Mesothelial cell of epicardium (in vitro differentiated cells): ENCODE measurements at places on chromosomes 13 and 19. TPM values are rescaled to one million over a fixed set of nuclear protein-coding genes. Genes with fewer than 3 reads are reported as not detected.

The RNF17 gene
- not detected in 3 replicates for total RNA-seq

The LIN7B gene
- 9.6 to 12.8 TPM (median 9.8 TPM) in 3 replicates for total RNA-seq

The PPFIA3 gene
- 9.9 to 11.9 TPM (median 11.6 TPM) in 3 replicates for total RNA-seq

The ADGRE2 gene
- total RNA-seq = 0.35 to 0.45 TPM in 2 of 3 replicates, not detected in the other

The KLK6 gene
- total RNA-seq = 14.6 to 15.4 TPM (median 15.4 TPM) in 3 replicates

The ALOX5AP gene
- total RNA-seq = 0.25 TPM in 2 of 3 replicates, not detected in the other

The LILRB5 gene
- total RNA-seq = not detected in 3 replicates

The MIR17HG gene
- total RNA-seq = 15.1 to 16.5 TPM (median 16.3 TPM) in 3 replicates

The ZNF223 gene
- total RNA-seq = 9.2 to 10.3 TPM (median 9.9 TPM) in 3 replicates

- no peaks in the 10 kb centered on the region for H3K4me1 ChIP-seq
- DNase-seq = no peak
- H3K36me3 ChIP-seq = no peaks in the 10 kb centered on the region
- peaks cover 64% of the 10 kb centered on the region for H3K27me3 ChIP-seq
These were observed 13.1 kb upstream of the GTF3A start for GRCh38 chr13:27411341-27411740.

DNA sequence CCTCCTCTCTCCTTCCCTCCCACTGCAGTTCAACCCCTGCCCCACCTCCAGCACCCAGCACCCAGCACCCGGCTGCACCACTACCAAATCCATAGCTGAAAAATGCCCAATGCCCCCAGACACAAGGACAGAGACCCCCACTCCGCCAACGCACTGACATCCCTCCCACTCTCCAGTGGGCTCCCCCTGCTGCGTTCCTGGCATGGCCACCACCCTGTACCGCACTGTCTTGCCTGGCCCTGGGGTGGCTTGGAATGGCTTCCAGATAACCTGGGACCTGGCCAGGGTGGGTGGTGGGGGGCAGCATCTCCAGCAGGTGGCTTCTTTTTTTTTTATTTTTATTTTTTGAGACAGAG is 5.8 kb upstream of the MKNK2 start:
- no peak overlapping the region for H3K27ac ChIP-seq
- no peak for DNase-seq
- no peaks in the 10 kb centered on the region for H3K36me3 ChIP-seq
- peaks cover 34% of the 10 kb centered on the region for H3K4me1 ChIP-seq
- no peak overlapping the region for H3K4me3 ChIP-seq

DNA sequence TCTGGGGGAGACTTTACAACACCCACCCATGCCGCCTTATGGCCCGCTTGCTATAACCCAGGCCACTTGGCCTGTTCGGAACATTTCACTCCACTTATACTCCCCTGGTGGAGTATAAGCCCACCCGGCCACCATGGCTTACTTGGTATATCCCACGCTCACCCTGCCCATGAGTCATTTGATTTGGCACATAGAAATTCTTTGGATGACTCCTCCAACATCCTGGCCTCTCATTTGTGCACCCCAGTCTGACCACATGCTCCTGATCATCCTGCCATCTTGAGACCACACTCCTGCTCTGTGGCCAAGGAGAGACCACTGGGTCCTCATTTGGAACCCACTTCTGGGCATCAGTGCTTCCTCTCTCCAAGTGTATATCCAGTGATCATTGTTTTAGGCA is 5.2 kb downstream of the SPACA6 start:
- no peaks in the 10 kb centered on the region for H3K27me3 ChIP-seq
- no peak overlapping the region for H3K27ac ChIP-seq
- peaks cover 61% of the 10 kb centered on the region for H3K36me3 ChIP-seq
- no peak for DNase-seq
- peaks cover 43% of the 10 kb centered on the region for H3K4me1 ChIP-seq

DNA sequence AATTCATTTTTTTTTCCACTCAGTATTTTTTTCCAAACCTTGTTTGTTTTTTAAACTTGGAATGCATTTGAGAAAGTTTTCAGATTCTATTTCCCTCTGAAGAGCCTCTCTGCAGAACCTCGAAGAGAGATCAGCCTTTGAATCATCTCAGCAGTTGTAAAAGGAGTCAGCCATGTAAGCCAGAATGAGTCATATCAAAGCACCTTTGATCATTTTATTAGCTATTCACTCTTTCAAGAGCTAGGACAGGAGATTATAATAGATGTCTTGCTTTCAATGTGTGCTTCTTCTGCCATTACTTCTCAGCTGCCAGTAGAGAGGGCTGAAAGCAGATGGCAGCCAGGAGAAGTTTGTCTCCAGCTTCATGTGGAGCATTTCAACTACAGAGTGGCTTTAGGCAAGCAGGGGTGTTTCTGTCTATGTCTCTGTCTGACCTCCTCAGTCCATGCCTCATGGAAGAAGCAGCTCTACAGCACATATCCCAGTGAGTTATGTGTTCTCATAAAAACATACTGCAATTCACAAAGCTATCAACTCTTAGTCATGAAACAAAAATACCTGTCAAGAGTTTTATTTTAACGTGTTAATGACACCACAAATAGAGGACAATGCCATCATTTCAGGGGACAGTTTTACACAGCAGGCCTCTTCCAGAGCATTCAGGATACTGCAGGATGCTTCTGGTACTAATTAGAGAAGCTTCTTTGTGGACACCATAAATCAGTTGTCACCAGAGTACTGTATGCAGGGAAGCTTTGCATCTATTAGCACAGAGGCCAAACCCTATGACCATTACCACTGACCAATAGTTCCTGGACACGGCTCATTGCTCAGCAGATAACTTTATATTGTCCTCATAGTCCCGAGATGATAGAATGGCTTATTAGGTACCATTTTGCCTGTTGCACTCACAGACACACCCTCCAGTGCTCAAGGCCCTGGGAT is 94.3 kb downstream of the NHLRC3 start:
- peaks cover 2% of the 10 kb centered on the region for H3K27me3 ChIP-seq
- no peak overlapping the region for H3K27ac ChIP-seq
- H3K36me3 ChIP-seq = no peaks in the 10 kb centered on the region
- peaks cover 6% of the 10 kb centered on the region for H3K4me1 ChIP-seq

DNA sequence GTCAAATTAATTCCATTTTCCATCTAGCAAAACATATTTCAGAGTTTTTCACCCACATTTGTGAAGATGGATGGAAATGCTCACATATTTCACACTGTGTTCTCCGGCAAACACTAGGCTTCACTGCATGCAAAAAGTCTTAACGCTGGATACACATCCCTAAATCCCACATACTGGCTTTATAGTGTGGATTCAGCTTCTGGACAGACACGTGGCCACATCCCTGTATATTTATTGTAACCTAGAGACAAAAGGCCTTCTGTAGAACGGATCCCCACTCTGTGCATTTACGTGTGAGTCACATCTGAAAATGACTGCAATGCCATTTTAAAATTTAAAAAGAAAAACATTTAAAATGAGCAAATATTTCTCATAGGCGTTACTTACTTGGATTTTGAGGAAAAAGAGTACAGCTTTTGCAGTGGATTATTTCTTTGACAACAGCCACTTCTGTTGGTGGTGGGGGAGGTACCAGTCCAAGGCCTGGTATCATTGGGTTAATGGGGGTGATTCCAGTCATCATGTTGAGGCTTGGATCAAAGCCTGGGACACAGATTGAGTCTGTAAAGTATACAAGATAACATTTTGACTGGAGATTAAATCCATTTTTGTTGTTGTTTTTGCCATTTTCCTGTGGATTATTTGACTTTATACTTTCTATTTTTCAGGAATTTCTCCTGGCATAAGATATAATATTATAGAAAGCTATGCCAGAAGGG is 337.7 kb downstream of the DNAJC15 start:
- DNase-seq = no peak
- no peak overlapping the region for H3K4me3 ChIP-seq
- H3K36me3 ChIP-seq = no peaks in the 10 kb centered on the region
- H3K27me3 ChIP-seq = no peaks in the 10 kb centered on the region
- H3K27ac ChIP-seq = no peak overlapping the region
- H3K4me1 ChIP-seq = peaks cover 27% of the 10 kb centered on the region

DNA sequence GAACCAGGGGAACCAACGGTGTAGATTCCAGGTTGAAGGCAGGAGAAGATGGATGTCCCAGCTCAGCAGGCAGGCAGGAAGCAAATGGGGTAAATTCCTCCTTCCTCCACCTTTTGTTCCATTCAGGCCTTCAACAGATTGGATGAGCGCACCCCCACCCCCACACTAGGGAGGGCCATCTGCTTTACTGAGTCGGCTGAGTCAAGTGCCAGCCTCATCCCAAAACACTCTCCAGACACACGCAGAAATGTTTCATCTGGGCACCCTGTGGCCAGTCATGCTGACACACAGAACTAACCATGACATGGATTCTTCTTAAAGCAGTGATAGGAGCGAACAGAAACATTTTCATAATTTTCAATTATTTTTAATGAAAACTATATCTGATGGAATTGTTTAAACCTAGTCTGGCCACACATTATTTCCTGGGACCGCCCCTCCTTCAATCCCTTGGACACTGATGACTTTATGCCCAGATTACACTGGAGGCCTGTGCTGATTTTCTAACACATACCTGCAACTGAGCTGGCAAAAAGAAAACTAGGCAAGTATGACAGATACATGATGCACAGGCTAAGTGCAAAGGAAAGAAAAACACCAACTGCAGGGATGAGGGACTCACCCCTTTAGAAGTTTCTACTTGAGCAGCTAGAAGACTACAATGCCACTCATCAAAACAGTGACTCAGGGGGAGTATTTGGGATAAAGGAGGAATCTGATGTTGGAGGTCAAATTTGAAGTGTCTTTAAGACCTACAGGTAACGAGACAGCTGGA is 154.2 kb downstream of the TNFRSF19 start:
- H3K27ac ChIP-seq = no peak overlapping the region
- H3K4me1 ChIP-seq = peaks cover 19% of the 10 kb centered on the region
- H3K27me3 ChIP-seq = no peaks in the 10 kb centered on the region
- H3K36me3 ChIP-seq = peaks cover 2% of the 10 kb centered on the region
- no peak overlapping the region for H3K4me3 ChIP-seq
- DNase-seq = no peak

- H3K36me3 ChIP-seq = peaks cover 4% of the 10 kb centered on the region
- no peak overlapping the region for H3K27ac ChIP-seq
- peaks cover 6% of the 10 kb centered on the region for H3K27me3 ChIP-seq
- DNase-seq = no peak
- H3K4me1 ChIP-seq = peaks cover 42% of the 10 kb centered on the region
These were observed 17.7 kb downstream of the CCDC97 start for GRCh38 chr19:41327576-41328156.

GRCh38 chr19:8648240-8648639 is 17.8 kb downstream of the NFILZ start:
- H3K36me3 ChIP-seq = no peaks in the 10 kb centered on the region
- no peak overlapping the region for H3K4me3 ChIP-seq
- no peaks in the 10 kb centered on the region for H3K4me1 ChIP-seq
- DNase-seq = no peak
- H3K27me3 ChIP-seq = peaks cover 17% of the 10 kb centered on the region
- no peak overlapping the region for H3K27ac ChIP-seq

DNA sequence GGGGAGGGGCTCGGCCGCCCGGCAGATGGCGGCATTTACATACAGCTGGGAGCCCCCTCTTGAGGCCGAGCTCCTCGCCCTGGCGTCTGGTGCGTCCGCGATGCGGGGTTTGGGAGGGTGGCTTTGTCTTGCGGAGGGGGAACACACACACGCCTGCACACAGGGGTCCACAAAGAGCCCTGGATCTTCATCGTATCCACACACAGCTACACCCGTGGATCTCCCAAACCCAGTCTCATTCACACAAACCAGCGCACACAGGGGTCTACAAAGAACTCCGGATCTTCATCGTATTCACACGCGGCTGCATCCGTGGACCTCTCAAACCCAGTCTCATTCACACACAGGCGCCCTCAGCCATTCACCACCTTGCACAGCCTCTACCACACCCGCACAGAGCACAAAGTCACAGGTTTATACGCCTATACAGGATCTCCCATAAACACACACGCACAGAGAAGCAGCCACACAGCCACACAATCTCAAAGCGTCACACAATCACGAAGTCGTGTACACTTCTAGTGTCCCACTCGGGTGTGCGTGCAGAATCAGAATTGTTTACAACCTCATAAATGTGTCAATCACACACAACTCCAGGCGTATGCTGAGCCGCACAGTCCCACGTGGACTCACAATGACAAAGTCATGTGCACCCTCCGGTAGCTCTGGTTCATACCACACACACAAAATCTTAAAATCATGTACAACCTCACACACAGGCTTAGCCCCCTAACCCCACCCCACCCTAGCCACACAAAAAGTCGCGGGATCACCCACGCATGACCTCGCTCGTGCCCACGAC is 550 bp upstream of the DLL3 start:
- no peak for DNase-seq
- peak overlapping the region; percentile 45 for H3K4me3 ChIP-seq

- H3K27ac ChIP-seq = peak overlapping the region; percentile 55
- H3K4me3 ChIP-seq = no peak overlapping the region
- H3K27me3 ChIP-seq = no peaks in the 10 kb centered on the region
- H3K4me1 ChIP-seq = peaks cover 79% of the 10 kb centered on the region
These were observed 24.4 kb downstream of the EPSTI1 start for GRCh38 chr13:42967660-42968059.

DNA sequence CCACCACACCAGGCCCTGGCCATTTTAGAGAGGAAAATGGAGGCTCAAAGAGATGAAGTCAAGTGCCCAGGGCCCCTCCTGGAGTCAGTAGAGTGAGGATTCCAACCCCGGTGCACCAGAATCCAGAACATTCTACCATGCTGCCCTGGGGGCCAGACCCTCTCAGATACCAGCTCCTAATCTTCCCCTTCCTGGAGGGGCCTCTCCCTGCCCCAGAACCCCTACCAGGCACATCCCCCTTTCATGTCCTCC is 11.1 kb downstream of the CAPN12 start:
- no peak for DNase-seq
- peaks cover 11% of the 10 kb centered on the region for H3K27me3 ChIP-seq

- H3K36me3 ChIP-seq = peaks cover 15% of the 10 kb centered on the region
- no peaks in the 10 kb centered on the region for H3K27me3 ChIP-seq
- no peak overlapping the region for H3K4me3 ChIP-seq
- H3K27ac ChIP-seq = peak overlapping the region; percentile 88
- H3K4me1 ChIP-seq = peaks cover 54% of the 10 kb centered on the region
These were observed 7.6 kb downstream of the DNAJB1 start for GRCh38 chr19:14510311-14511228.

- peaks cover 27% of the 10 kb centered on the region for H3K4me1 ChIP-seq
- no peaks in the 10 kb centered on the region for H3K36me3 ChIP-seq
- no peak for DNase-seq
- H3K4me3 ChIP-seq = no peak overlapping the region
These were observed 6.1 kb upstream of the ASF1B start for GRCh38 chr19:14142262-14143190.

DNA sequence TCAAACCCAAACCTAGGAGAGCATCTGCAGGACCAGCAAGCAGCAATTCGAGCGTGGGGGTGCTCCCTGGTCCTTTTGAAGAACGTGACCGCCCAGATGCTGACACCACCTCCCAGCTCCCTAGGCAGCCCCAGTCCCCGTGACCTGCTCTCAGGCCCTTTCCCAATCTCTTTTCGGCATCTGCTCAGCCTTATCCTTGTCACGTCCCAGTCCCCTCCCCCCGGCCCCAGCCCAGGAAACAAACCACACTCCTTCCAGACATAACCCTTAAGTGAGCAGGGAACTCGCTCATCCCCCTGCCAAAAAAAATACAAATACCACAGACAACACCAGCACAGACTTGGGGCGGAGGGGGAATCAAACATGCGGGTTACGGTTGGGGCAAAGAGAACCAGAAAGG is 3.3 kb downstream of the MLLT1 start:
- H3K27ac ChIP-seq = peak overlapping the region; percentile 74
- no peaks in the 10 kb centered on the region for H3K27me3 ChIP-seq
- DNase-seq = no peak
- H3K4me3 ChIP-seq = peak overlapping the region; percentile 91

GRCh38 chr13:48184260-48184659 is 48.7 kb upstream of the ITM2B start:
- H3K27ac ChIP-seq = no peak overlapping the region
- no peaks in the 10 kb centered on the region for H3K36me3 ChIP-seq
- H3K4me3 ChIP-seq = no peak overlapping the region
- no peak for DNase-seq
- peaks cover 5% of the 10 kb centered on the region for H3K4me1 ChIP-seq
